ENCODE measurements at places on chromosomes 4 and X.

GRCh38 chrX:95764972-95765451, 919.6 kb upstream of the DIAPH2 start:
- DNase-seq: no peak

GRCh38 chr4:54708339-54709279, 50.9 kb downstream of the KIT start:
- DNase-seq: no peak

DNA sequence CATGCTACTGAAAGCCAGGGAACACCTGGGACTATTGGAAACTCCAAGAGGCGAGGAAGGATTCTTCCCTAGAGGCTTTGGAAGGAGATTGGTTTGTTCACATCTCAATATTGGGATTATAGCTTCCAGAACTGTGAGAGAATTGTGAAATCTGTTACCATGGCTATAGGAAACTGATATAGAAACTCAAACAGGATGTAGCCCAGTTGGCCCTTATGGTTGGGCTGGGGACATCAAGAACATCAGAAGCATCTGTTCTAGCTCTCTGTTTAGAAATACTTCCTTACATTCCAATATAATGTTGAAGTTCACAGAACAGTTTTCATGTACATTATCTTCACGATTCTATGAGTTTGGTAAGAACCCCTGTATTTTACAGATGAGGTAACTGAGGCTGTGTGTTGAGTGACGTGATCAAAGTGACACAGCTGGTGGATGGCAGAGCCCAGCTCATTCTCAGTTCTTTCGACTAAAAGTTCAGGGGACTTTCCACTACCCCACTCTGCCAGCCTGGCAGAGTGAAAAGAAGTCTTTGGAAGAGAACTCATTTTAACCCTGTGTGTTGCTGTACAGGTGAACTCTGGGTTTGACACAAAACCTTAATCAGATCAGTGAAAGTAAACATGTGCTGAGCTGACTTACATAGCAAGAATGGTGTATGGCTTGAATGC, 183.0 kb downstream of the GBA3 start:
- DNase-seq: no peak

DNA sequence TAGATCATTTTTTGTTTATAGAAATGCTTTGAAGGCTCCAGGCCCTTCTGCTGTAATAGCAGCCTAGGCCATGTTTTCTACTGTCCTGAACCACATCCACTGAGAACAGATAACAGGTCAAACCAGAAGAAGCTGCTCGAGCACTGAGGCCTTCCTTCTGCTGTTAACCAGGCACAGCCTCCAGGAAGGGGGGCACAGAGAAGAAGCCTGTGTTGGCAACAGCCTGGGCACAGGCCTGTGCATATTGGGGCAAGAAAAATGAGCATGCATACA, 37.4 kb upstream of the PDK3 start:
- DNase-seq: no peak

DNA sequence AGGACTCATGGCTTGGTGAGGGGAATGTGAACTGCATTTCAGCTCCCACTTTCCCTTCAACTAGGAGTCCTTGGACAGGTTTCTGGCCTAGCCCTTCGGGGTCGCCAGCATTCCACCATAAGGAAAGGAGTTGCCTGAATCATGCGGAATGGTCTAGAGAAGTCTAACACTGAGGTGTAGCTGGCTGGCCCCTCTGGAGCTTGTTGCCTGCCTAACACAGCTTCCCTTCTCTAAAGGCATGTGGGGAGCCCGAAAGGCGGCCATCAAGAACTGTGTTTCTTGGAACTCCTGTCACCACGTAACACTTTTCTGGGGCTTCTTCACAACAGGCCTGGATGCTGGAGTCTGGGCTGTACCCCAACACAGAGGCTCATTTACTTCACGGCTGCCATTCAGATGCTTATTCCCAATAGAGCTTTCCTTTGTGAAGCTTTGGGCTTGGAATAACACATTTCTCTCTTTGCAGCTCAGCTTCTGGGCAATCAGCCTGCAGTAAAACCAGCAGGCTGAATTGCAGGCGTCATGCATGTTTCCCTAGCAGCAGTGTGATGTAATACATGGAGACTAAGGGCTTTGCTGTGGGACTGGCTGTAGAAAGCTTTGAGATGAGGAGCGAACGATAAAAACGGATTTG, 5.4 kb downstream of the GABRQ start:
- DNase-seq: no peak

DNA sequence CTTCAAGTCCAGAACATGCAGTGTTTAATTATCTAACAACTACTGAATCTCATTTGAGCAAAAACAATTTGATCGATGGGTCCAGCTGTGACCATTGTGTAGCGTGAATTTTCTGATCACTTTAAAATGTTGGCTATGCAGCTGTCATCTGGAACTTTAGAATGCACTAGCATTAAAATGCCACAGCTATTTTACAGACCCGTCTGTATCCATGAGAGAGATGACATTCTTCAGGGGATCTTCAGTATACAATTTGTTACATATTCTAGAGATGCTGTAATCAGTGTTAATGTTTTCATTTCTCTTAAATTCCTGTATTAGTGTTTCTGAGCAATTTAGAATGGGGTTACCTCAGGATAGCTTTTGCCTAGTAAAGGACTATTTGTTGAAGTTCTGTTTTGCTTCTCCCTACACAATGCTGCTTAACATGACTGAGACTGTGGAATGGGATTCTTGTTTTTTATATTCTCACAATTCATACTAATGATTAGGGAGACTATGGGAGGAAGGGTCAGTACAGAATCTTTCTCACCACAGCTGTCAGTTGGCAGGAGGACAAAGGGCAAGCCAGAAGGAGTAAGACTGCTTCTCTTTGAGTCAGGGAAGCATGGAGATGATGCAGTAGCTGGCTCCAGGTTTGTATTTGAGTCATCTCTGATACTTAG, 13.2 kb upstream of the CTSO start:
- DNase-seq: no peak

- no peak for DNase-seq
Observed at GRCh38 chrX:39497702-39498265, 600.0 kb downstream of the BCOR start.
